ENCODE measurements at places on chromosomes 2 and 18.

DNA sequence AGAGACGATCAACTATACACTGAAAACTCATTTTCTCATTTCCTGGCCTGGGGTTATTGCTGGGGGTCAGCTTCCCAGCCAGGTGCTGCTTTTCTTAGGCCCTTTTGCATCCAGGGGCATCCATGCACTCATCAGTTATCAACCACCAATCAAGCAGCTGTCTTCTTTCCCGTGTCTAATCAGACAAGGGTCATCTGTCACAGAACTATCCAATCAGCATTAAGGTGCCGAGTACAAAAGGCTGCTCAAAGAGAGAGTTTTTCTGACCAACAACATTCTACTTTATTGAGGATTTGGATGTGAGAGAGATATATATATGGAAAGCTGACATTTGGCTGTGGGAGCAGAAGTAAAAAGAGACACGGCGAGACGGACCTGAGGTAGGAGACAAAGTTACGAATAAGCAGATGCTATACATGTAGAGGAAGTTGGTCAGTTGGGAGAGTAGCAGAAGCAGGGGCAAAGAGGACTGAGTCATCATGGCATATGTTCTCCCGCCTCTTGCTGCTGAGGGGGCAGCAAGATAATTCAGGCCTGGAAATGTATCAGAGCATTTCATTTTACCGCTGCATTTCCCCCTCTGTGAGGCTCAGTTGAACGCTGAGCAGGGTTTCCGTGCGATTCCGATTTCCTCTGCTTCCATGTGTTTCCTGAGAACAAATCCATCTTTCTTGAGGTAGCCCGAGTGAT is 129.3 kb downstream of the NUP35 start:
- DNase-seq = no peak

DNA sequence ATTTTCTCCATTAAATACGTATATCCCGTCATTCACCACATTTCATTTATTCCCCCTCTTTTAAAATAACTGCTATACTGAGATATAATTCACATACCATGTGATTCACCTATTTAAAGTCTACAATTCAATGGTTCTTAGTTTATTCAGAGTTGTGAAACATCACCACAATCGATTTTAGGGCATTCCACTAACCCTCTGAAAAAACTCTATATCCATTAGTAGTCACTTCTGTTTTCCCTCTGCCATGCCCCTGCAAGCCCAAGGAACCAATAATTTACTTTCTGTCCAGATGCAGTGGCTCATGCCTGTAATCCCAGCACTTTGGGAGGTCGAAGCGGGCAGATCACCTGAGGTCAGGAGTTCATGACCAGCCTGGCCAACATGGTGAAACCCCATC is 95.5 kb upstream of the FZD5 start:
- DNase-seq = no peak

DNA sequence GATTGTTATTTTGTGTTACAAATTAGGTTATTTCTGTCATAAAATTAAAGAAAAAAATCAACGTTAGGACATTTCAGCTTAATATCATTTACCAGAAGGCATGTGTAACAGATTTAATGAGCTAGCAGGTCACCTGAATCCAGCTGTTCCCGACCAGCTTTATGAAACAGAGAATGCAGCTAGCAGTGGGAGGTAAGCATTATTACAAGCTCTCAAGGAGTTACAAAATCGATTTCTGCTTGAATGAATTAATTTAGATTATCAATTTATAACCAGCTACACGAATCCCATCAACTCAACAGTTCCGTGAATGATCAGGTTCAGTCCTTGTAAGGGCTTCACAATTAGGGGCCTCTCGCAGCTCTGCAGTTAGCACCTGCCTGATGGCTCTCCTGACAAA is 211.9 kb downstream of the PTGR3 start:
- DNase-seq = no peak

DNA sequence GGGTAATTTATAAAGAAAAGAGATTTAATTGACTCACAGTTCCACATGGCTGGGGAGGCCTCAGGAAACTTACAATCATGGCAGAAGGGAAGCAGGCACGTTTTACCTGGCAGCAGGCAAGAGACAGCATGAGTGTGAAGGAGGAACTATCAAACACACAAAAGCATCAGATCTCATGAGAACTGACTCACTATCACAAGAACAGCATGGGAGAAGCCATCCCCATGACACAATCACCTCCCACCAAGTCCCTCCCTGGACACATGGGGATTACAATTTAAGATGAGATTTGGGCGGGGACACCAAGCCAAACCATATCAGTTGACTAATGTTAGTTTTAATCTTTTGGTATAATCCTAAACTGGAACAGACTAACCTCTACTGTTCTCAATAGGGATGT is 49.1 kb upstream of the CPO start:
- DNase-seq = no peak

DNA sequence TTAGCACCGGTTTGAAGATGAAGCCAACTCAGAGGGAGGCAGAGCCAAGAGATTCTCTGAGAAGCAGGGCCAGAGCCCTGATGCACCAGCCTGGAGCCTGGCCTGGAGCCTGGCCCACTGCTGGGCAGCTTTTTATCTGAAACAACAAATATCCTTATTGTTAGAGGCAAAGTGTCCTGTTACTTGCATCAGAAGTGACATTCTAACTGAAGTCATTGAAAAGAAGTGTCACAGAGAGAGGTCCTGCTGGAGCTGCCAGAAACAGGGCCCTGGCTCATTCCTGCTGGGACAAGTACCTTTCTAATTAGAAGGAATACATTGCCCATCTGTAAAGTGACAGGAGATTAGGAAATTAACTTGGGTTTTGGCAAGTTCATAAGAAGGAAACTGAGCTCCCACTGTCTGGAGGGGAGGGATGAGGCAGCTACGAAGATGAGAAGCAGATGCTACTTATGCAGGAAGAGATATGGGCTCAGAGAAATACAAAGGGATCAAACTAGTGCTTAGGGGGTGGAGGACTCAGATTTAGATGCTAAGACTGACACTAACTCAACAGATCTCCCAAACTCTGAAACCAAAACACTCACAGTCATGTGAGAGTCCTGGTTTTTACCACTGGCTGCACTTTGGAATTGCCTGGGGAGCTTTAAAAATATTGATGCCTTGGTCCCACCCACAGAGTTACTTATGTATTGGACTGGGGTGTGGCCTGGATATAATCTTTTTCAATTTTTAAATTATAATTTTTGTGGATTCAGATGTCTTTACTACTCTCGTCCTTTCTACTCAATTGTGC is 11.0 kb upstream of the HK2 start:
- no peak for DNase-seq

- no peak for DNase-seq
These were observed 147.1 kb upstream of the OTOS start for GRCh38 chr2:240287496-240288086.

All from naive thymus-derived CD8-positive, alpha-beta T cell (primary cell).